Thyroid gland (tissue), 4 donors: ENCODE measurements at places on chromosomes 4 and X.

DNA sequence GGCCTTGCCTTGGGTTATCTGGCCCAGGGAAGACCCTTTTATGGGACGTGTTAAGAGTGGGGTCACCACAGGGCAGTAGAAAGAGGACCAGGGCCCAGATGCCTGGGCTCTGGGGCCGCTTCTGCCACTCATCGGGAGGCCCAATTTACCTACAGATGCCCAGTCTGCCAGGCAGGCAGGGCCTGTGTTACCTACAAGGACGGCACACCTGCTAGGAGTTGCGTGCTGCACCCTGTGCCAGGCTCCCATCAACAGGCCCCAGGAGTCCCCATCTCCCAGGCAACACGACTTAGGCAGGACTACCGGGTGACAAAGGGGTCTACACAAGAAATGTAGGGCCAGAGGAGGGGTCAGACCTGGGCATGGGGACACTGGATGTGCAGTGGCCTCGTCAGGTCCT is 34.6 kb downstream of the WDR1 start:
- DNase-seq = peak; percentile 2

GRCh38 chrX:8520791-8521190 is 56.2 kb downstream of the VCX3B start:
- DNase-seq = no peak

- DNase-seq = no peak
These were observed 51.9 kb downstream of the TEX13A start for GRCh38 chrX:105168577-105168976.

DNA sequence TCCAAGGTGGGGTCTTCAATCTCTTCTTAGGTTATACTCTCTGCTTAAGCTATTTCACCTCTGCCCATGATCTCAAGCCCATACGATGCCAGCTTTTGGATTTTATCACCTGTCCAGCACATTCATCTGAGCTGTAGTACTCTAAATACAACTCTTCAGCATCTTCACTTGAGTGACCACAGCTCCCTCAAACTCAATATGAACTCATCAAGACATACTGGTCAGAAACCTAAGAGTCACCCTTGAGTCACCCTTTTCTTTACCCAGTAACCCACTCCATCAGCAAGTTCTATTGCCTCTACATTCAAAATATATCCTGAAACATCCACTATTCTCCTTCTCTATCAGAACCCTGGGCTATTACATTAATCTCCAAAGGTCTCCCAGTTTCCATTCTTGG is 69.4 kb downstream of the DCHS2 start:
- no peak for DNase-seq

DNA sequence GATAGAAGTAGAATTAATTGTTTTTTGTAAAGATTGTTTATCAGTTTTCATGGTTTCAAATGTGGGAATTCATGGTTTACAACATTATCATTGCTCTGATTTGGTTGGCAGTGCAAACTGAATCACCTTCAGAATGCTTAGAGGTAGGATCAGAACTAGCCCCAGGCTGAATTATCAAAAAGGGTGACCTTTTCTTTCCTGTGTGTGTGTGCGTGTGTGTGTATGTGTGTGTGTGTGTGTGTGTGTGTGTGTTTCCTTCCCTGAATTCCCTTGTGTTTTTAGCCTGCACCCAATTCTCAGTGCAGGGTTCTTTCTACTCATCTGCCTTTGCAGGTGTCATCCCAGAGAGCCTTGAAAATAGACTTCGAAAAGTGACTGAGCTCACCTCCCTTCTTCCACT is 125.0 kb downstream of the BMPR1B start:
- DNase-seq = no peak

GRCh38 chr4:88991746-88992145 is 65.2 kb downstream of the FAM13A start:
- no peak for DNase-seq

- peak; percentile 47 for DNase-seq
These were observed 9.0 kb upstream of the SLC25A14 start for GRCh38 chrX:130330706-130331105.

- no peak for DNase-seq
These were observed 630.1 kb upstream of the EPHA5 start for GRCh38 chr4:66300336-66300934.
